ENCODE measurements at places on chromosomes 11 and 22.

GRCh38 chr11:22432291-22433093 lies 94.3 kb downstream of the SLC17A6 start:
- no peak for DNase-seq

GRCh38 chr11:44300844-44301563 lies 8.9 kb downstream of the ALX4 start:
- DNase-seq, result no peak

- no peak for DNase-seq
Measured at GRCh38 chr11:662689-663274, 25.7 kb downstream of the DRD4 start.

DNA sequence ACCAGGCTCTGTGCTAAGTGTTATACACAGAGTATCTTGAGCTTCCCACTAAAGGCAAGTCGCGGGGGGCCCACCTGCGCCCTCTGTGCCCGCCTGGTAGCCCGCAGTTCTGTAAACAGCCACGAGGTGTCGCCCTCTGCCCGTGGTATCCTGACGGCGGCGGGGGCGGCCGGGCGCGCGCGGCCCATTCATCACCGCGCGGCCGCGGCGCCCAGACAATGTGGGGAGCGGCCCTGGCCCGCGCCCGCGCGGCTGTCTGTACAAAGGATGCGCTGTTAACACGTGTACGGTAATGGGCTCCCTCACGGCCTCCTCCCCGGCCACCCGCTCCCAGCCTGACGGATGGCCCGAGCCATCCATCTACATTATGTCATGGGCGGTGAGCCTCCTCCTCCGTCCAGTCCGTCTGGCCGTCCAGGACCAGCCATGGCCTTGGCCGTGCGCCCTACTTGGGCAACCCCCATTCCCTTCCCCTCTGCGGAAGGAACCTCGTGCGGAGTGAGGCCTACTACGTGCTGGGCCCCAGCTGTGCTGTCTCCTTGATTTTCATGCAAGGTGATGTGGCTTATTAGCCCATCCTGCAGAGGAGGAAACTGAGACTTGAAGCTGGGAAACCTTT lies 99.4 kb downstream of the MIAT start:
- no peak for DNase-seq

GRCh38 chr22:30602049-30602448 lies 4.9 kb upstream of the TCN2 start:
- peak; percentile 43 for DNase-seq

GRCh38 chr11:2138431-2139122 lies 612 bp downstream of the IGF2 start:
- no peak for DNase-seq

GRCh38 chr11:126098204-126098769 lies 35.6 kb upstream of the CDON start:
- DNase-seq, result no peak
